ENCODE measurements at places on chromosomes 1 and 21.

DNA sequence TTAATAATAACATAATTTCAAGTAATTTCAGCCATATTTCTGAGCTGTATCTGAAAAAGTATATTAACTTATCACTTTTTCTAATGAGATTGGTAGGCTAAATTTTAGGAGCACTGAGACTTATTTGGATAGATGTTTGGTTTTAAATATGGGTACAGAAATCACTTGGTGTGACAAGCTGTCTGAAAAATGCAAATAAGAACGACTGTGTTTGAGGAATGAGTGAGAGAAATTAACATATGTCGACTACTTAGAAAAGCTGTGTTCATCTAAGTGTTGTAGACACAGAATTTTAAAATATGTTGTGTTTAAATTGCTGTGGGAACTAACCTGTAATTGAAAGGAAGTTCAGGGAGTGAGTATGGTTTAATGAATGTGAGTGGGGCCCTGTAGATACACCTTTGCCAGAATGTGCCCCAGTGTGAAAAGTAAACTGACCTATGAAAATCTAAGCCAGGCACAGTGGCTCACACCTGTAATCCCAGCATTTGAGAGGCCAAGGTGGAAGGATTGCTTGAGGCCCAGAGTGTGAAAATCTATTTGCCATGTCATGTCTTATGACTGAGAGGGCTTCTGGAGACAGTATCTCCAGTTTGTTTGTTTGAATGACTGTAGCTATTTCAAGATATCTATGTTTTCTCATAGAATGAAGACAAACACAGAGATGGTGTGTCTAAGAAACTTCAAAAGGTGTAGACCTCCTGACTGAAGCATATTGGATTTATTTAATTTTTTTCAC is 53.8 kb upstream of the LRRC8C start:
- no peak for DNase-seq

GRCh38 chr1:84960371-84960770 is 36.5 kb downstream of the MCOLN2 start:
- no peak for DNase-seq

- no peak for DNase-seq
These were observed 17.6 kb upstream of the KCNC4 start for GRCh38 chr1:110192541-110192940.

DNA sequence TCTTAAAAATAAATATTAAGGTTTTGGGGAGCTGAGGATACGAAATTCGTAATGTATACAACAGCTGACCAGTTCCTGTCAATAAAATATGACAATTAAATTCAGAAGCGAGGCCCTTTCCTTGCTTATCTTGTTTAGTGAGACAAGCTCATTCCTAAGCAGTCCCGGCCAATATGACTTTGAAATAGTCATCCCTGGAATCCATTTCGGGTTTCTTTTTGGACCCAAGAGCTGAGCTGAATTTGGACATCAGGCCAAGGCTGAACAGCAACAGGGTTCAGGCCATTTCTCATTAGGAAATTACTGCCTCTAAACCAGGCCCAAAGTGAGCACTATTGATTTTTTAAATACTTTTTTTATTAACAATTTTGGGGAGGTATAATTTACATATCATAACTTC is 17.3 kb upstream of the FMN2 start:
- DNase-seq = no peak

- DNase-seq = no peak
These were observed 30.6 kb downstream of the DNAJC6 start for GRCh38 chr1:65339866-65340468.

DNA sequence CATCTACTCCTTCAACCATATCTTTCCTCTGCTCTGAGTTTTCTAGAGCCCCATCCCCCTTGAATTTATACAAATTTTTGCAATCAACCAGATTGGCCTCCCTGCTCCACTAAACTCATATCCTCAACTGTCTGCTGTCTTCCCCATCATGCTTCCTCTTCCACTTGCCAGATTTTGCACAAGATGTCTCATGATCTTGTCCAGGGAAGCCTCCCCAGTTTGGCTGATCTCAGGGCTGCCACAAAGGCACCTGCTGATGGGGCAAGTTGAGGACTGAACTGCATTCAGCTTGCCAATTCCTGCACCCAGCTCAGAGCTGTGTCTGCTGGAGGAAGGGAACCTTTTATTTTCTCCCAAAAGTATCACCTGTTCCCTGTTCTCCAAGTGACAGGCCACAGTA is 3.9 kb upstream of the KCNJ9 start:
- DNase-seq = no peak

DNA sequence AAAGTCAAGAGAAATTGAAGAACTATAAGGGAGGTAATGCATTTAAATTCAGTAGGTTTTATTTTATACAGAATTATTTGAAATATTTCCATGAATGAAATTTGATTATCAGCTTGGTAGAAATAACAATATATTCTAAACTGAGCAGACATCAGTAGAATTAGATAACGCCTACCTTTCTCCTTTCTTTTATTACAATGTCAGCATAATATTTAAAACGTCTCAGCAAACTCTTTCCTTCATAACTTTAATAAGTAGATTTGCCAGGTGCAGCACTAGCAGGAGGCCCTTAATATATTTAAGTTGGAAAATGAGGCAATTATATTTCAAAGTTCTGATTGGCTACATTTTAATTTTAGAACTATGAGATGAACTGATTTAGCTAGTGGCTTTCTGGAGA is 298.8 kb downstream of the BRINP3 start:
- DNase-seq = no peak

DNA sequence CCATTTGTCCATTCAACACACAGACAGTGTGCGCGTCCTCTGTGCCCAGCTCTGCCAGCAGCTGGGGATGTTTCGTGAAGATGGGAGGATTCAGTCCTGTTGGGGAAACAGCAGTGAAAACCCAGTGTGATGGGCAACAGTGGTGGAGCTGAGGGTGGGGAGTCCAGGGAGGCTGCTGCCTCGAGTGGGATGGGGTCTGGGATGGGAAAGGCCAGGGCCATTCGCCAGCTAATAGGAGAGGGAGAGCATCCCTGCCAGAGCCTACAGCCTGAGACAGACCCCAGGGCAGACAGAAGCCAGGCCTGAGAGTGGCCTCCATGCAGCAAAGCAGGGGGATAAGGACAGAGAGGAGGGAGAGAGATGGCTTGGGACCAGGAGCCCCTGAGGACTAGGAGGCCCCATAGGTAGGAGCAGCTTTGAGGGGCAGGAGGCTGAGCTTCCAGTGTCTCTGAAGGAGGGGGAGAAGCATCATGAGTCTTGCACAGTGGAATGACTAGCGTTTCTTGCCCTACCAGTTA is 252.6 kb downstream of the NPHP4 start:
- no peak for DNase-seq

DNA sequence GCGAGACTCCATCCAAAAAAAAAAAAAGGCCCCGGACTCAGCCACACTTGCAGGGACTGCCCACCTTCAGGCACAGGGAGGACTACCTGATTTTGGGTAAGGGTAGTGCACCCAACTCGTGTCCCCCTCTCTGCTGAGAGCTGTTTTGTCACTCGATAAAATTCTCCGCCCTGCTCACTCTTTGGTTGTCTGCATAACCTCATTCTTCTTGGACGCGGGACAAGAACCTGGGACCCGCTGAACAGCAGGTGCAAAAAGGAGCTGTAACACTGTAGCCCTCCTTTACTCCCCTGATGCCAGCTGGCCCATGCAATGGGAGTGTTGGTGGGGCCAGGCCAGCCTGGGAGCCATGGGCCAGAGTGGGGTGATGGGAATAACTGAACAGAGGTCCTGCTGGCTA is 10.6 kb downstream of the S100B start:
- DNase-seq = no peak

- DNase-seq = no peak
These were observed 39.8 kb downstream of the TGFBR3 start for GRCh38 chr1:91846007-91846638.

DNA sequence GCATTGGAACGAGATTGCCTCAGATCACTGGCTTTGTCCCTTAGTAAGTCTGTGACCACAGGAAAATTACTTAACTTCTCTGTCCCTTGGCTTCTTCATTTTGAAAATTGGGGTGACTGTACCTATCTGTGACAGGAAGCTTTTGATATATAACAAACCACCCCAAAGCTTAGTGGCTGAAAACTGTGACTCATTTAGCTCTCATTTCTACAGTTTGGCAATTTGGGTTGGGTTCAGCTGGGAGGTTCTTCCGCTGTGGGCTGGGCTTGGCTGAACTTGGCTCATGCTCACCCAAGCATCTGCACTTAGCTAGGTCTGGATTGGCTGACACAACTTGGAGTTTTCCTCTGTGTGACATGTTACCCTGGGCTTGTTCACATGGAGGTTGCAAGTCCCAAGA is 14.0 kb downstream of the C1orf94 start:
- no peak for DNase-seq

- no peak for DNase-seq
These were observed 40.8 kb downstream of the ADARB1 start for GRCh38 chr21:45115141-45115540.

GRCh38 chr1:175702079-175702795 is 41.2 kb downstream of the TNR start:
- no peak for DNase-seq

GRCh38 chr1:172926070-172926469 is 124.7 kb downstream of the TNFSF18 start:
- DNase-seq = no peak

- DNase-seq = no peak
These were observed 27.0 kb upstream of the ZFP69B start for GRCh38 chr1:40423264-40423642.

DNA sequence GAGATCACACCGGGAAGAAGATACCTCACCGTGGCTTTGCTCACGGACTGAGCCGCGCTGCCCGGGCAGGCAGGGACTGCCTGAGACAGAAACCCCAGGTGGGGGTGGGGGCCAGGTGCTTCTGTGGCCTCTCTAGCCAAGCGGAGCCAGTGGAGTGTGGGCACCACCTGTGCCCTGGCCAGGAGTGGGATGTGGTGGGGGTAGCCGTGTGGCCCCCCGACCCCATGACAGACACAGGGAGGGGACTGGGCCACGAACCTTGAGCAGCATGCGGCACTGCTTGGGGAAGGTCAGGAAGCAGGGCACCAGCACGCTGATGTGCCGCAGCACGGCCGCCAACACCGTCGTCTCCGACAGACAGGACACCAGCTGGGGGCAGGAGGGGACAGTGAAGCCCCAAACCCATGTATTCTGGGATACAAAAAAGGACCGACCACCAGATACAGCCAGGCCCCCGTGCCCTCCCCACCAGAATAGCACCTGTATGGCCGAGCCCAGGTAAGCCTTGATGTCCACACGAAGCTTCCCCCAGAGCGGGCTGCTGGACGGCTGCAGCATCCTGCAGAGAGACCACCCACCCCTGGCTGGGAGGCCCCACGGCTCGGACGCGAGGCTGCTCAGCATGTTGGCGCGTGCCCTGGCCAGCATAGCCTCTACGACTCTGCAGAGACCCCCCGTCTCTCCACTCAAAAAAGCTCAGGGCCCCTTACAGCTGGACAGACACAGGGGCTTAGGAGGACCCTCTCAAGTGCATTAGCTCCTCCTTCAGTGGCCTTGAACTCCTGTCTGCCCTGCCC is 5.3 kb downstream of the NOC2L start:
- DNase-seq = no peak

DNA sequence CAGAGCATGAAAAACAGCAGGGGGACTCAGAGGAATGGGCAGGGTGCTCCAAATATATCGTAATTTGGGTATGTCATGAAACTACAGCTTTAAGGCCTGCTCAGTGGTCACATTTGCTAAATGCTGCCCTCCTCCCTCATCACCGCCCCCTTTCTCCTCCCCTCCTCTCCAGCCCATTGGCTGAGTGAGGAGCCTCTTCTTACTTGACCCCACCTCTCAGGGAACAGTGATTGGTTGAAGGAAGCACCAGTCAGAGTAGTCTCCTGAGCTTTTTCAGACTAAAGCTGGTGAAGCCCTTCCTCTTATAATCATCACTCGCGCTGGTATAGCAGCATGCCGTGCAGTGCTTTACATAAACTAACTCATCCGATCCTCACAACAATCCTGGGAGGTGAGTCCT is 10.0 kb upstream of the TTC39A start:
- DNase-seq = no peak

- DNase-seq = no peak
These were observed 185.4 kb downstream of the LRRIQ3 start for GRCh38 chr1:74012583-74012982.

DNA sequence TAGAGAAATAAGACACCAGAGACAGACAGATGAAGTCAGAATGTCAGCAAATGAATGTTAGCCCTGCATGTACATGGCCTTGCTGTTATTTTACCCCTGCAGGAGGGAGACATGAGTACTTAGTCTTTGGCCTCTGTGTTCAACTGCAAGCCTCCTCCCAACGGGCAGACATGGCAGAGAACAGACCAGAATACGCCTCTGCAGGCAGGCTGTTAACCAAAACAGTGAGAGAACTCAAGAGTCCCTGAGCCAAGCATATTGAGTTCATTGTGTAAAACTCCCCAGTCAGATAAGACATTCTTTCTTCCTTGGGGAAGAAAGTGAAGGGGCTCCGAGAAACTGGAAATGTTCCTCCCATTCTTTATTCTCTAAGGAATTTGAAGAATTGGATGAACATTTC is 150.9 kb downstream of the PHTF1 start:
- no peak for DNase-seq

- no peak for DNase-seq
These were observed 171.1 kb downstream of the RHOU start for GRCh38 chr1:228906223-228906860.

DNA sequence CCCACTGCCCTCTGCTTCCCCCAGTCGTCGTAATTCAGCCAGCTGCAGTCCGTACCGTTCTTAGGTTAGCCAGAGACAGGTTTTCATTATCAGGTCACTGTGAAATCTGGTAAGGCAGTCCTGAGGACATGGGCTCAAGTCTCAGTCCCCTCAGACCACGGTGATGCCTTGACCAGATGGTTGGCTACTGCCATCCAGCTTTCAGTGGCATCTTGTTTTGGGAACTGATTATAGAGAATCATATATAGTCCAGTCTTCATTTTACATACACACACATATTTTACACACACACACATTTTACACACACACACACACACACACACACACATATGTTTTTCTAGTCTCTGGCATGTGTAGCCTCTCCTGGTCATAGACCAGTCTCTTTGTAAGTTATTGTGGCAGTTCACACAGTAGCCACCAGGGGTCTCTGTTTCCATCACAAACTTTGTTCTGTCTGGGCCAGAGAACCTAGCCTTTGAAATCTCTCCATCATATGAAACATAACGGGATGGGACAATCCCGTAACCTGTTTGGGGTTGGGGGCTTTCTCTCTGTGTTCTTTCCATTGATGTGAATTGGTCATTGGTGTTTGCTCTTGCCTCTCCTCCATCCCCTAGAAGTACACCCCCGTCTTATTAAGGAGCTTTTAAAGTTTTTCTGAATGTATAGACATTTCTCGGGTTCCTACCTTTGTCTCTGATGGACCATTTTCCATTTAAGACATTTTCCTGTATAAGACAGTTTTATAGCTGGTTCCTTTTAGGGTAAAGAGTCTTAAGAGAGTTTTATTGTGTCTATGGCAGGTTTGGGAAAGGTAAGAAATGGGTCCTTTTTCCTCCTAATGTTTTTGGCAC is 8.4 kb upstream of the IKBKE start:
- no peak for DNase-seq

DNA sequence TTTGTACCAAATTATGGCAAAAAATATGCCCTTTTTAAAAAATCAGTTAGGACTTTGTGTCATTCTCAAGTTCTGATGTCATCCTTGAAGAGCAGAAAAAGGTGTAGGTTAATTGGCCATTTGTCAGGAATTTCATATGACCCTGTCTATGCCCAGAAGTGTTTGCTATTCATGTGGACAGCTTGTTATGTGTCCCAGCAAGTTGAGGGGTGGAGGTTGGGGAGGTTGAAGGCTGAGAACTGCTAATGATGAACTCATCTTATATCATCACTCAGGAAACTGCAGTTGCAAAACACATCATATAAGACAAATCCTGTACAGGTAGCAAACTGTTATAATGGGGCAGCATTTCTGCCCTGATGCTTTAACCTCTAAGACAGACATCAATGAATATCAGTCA is 106.5 kb downstream of the PHTF1 start:
- no peak for DNase-seq

Measured in cortex of kidney (tissue), 1 donor.